CD8-positive, alpha-beta T cell (primary cell): ENCODE measurements at places on chromosomes 5 and 9.

DNA sequence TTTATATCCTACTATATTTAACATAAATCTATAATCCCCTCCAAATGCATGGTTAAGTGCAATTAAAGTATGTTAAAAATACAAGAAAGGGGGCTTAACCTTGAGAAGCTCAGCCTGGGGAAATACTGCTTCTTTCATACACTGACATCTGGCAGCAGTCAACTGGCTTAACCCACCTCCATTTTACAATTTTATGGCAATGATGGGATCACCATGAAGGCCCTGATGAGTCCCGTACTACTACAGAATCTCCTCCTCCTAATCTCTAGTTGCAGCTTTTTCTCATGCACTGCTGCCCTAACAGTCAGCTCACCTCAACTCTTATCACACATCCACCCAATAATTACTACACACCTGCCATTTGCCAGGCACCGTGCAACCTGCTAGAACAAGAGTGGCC is 40.9 kb downstream of the ZNF608 start:
- DNase-seq: no peak

GRCh38 chr5:151660616-151661495 is 25.9 kb downstream of the SPARC start:
- no peak for DNase-seq

- DNase-seq: peak; percentile 73
These were observed 24.3 kb upstream of the PTGES start for GRCh38 chr9:129776938-129777768.

DNA sequence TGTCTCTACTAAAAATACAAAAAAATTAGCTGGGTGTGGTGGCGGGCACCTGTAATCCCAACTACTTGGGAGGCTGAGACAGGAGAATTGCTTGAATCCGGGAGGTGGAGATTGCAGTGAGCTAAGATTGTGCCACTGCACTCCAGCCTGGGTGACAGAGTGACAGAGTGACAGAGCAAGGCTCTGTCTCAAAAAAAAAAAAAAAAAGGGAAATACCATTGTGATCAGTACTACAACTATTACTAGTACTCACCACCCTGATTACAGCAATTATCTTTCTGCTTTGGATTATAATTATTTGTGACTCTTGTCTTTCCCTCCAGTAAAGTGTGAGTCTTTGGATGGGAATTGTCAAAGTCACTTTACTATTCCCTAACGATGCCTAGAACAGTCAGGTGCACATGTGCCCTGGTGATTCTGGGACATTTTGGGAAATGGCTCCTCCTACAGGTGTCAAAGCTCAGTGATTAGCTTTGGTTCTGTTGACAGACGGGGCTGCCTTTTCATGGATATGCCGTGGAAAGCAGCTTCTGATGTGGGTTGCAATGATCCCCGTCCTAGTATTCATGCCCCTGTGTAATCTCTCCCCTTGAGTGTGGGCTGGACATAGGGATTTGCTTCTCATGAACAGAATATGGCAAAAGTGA is 31.8 kb upstream of the FRRS1L start:
- DNase-seq: no peak

GRCh38 chr5:32559411-32559810 is 25.9 kb upstream of the SUB1 start:
- no peak for DNase-seq

DNA sequence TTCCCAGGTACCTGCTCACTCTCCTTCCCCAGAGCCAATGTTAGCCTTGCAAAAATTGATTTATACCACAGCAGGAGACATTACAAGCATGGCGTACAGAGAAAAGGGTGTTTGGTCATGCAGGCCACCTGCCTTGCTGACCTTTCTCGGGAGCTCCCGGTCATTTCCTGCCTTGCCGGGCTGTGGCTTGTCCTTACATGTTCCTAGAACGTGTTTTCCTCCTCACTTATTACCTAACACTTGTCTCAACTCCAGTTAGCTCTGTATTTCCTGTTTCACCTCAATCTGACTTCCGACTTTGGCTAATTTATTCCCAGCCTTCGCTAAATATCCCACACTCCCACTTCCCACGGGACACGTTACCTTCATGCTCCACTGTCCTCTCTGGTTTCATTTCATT is 282.5 kb downstream of the ICE1 start:
- no peak for DNase-seq

GRCh38 chr9:9229269-9229668 is 1383.5 kb downstream of the PTPRD start:
- DNase-seq: no peak

- no peak for DNase-seq
These were observed 27.0 kb downstream of the VCAN start for GRCh38 chr5:83498585-83498984.

- no peak for DNase-seq
These were observed 157.5 kb downstream of the DMRT2 start for GRCh38 chr9:1207686-1208085.

GRCh38 chr5:77842243-77842642 is 66.1 kb upstream of the TBCA start:
- DNase-seq: no peak

GRCh38 chr5:9622971-9623421 is 7.2 kb downstream of the TAS2R1 start:
- no peak for DNase-seq

DNA sequence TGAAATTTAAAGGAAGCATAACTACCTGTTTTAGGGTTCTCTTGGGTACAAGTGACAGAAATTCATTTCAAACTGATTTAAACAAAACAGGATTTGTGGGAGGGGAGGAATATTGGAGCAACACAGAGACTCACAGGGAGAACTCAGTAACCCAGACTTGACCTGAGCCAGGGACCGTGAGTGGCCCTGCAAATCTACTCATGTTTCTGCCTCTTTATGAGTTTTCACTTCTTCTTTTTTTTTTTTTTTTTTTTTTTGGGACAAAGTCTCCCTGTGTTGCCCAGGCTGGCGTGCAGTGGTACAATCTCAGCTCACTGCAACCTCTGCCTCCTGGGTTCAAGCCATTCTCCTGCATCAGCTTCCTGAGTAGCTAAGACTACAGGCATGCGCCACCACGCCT is 405.6 kb upstream of the ZNF608 start:
- no peak for DNase-seq

DNA sequence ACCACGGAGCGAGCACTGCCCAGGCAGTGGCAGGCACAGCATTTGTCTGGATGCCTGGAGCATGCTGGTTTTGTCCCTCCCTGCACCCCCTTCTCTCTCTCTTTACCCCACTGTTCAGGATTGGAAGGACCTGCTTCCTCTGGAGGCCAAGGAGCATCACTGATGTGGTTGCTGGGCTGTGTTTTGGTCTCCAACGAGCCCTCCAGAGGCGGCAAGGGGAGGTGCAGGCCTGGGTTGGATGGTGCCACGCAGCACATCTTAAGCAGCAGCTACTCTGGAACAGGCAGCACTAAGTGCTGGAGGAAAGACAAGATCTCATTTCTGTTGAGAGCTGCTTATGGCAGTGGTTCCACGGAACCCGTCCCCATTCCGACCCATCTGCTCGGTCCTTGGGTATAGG is 139.6 kb downstream of the CMYA5 start:
- DNase-seq: no peak

DNA sequence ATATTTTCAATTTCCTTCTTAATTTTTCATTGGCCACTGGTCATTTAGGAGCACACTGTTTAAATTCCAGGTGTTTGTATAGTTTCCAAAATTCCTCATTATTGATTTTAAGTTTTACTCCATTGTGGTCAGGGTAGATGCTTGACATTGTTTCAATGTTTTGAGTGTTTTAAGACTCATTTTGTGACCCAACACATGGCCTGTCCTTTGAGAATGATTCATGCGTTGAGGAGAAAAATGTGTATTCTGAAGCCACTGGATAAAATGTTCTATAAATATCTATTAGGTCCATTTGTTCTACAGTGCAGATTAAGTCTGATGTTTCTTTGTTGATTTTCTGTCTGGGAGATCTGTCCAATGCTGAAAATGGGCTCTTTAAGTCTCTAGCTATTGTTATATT is 24.4 kb upstream of the FNIP1 start:
- DNase-seq: no peak

DNA sequence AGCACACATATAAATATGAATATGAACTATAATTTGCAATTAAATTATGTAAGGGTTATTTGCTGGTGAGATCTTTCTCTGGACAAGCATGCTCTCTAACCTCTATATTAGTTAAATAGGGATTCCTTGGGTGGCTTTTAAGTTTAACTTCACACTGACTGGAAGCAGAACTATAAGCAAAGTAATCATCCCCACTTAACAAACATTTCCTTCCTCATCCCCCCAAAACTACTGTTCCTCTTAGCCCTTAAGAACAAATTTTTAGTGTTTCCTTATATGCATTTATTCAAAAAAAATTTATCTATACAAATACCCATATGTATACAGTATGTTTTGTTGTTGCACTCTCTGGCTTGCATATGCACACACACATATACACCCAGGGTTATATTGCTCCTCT is 512.1 kb upstream of the MEF2C start:
- no peak for DNase-seq
